ENCODE measurements at places on chromosomes 13 and 19. TPM values are rescaled to one million over a fixed set of nuclear protein-coding genes. Genes with fewer than 3 reads are reported as not detected.

Gene PRRG2
- total RNA-seq, result 3.1 TPM

Gene WDR62
- total RNA-seq, result 7.5 TPM

Gene SYNGR4
- not detected for total RNA-seq

Gene ZNF440
- total RNA-seq, result 6.3 TPM

Gene LILRB4
- total RNA-seq, result not detected

Gene PRR19
- total RNA-seq, result 0.26 TPM

Gene HIPK4
- total RNA-seq, result not detected

Gene URAD
- not detected for total RNA-seq

Gene DACH1
- 0.74 TPM for total RNA-seq

Gene CGB8
- total RNA-seq, result not detected

Gene LILRB2
- not detected for total RNA-seq

Gene ZNF723
- not detected for total RNA-seq

Gene PHLDB3
- 11.4 TPM for total RNA-seq

Gene NCLN
- 61.1 TPM for total RNA-seq

Gene OR7C1
- not detected for total RNA-seq

Gene RBM42
- total RNA-seq, result 51.7 TPM

Gene ZNF792
- total RNA-seq, result 38.7 TPM

Gene HCN2
- total RNA-seq, result 0.79 TPM

Gene NDUFB7
- 225 TPM for total RNA-seq

Gene SYNE4
- total RNA-seq, result under 0.01 TPM

Gene TGFB1
- 18.2 TPM for total RNA-seq

Gene FAM124A
- 7.0 TPM for total RNA-seq

Gene ACP7
- total RNA-seq, result 0.20 TPM

Gene SLITRK1
- total RNA-seq, result not detected

Gene FOXA3
- total RNA-seq, result not detected

Gene ZNF585A
- 11.7 TPM for total RNA-seq

Gene CD37
- total RNA-seq, result not detected

Gene C13orf46
- total RNA-seq, result 0.39 TPM

Gene SIGLEC10
- not detected for total RNA-seq

Gene CEACAM21
- 0.73 TPM for total RNA-seq
